ENCODE measurements at places on chromosomes 2 and 18. TPM values are rescaled to one million over a fixed set of nuclear protein-coding genes. Genes with fewer than 3 reads are reported as not detected.

The FAM110C gene
- 9.2 TPM for total RNA-seq

The CCDC138 gene
- 3.4 TPM for total RNA-seq

The SLC23A3 gene
- 1.9 TPM for total RNA-seq

The DCAF17 gene
- total RNA-seq: 18.2 TPM

The POTEC gene
- total RNA-seq: under 0.01 TPM

The FOXD4L1 gene
- 0.13 TPM for total RNA-seq

The CD302 gene
- 0.13 TPM for total RNA-seq

The LOXHD1 gene
- not detected for total RNA-seq

The SMIM21 gene
- total RNA-seq: not detected

The SULT1C2 gene
- total RNA-seq: not detected

The MBD1 gene
- total RNA-seq: 221 TPM

The SLC11A1 gene
- 0.51 TPM for total RNA-seq

The MPPE1 gene
- total RNA-seq: 22.1 TPM

The TOGARAM2 gene
- not detected for total RNA-seq

The MXD1 gene
- 30.5 TPM for total RNA-seq

The LYPD6B gene
- 14.7 TPM for total RNA-seq

The BCL2 gene
- total RNA-seq: 2.4 TPM

The CPLX4 gene
- not detected for total RNA-seq

The DSG2 gene
- total RNA-seq: 91.5 TPM

The RFTN2 gene
- total RNA-seq: under 0.01 TPM

The NEDD4L gene
- total RNA-seq: 14.2 TPM

The APLF gene
- 6.1 TPM for total RNA-seq

Data from bronchial epithelial cell (primary cell).